ENCODE measurements at places on chromosomes 3 and 15.

GRCh38 chr15:99019558-99020540 is 12.3 kb upstream of the PGPEP1L start:
- no peak for DNase-seq

GRCh38 chr15:83206526-83207008 is 1.1 kb downstream of the HDGFL3 start:
- no peak for DNase-seq

DNA sequence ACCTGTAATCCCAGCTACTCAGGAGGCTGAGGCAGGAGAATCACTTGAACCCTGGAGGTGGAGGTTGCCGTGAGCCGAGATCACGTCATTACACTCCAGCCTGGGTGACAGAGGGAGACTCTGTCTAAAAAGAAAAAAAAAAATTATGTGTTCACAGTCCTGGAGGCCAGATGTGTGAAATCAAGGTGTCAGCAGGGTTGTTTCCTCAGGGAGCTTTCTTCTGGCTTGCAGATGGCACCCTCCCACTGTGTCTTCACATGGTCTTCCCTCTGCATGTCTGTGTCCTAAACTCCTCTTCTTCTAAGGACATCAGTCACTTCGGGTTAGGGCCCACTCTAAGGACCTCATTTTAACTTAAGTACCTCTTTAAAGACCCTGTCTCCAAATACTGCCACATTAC is 56.1 kb upstream of the UBE2E1 start:
- DNase-seq, result no peak

DNA sequence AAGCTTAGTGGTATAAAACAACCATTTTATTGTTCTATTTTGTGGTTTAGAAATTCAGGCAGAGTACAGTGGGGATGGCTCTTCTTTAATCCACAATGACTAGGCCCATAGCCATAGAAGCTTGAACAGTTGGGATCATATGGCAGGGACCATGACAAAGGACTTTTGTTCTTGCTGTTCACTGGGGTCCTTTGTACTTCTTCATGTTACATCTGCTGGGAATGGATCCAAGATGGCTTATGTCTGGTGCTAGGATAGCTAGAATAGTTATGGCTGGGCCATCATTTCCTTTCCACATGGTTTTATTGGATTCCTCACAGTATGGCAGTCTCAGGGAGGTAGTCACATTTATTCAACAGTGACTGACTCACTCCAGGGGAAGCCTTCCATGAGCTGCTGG is 427.9 kb upstream of the AGTR1 start:
- no peak for DNase-seq

GRCh38 chr3:186467969-186468368 is 76.2 kb downstream of the CRYGS start:
- DNase-seq, result no peak

- DNase-seq, result no peak
Observed at GRCh38 chr15:76996526-76997401, 1.8 kb downstream of the PSTPIP1 start.

DNA sequence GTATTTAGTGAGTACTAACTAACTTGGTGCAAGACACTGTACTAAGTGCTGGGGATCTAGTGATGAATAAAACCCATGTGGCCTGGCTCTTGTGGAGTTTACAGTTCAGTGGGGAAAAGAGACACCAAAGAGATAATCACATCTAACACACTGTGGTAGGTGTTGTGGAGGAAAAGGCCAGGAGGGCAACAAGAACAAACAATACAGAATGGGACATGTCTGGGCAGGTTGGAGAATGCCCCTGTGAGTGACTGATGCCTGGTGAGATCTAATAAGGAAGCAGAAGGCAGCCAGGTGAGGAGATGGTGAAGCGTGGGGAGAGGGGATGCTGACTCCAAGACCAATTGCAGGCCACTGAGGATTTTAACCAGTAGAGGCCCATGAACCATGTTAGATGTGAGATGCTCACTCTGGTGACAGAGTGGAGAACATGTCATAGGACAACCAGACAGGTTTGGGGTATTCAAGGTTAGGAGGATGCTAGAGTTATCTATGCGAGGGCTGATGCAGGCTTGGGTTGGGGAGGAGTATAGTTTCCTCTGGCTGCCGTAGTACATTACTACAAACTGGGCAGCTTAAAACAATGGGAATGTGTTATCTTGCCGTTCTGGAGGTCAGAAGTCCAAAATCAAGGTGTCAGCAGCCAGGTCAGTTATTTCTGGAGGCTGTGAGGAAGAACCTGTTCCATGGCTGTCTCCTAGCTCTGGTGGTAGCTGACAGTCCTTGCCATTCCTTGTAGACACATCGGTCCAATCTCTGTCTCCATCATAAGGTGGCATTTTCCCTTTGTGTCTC is 81.4 kb downstream of the ARNT2 start:
- no peak for DNase-seq

DNA sequence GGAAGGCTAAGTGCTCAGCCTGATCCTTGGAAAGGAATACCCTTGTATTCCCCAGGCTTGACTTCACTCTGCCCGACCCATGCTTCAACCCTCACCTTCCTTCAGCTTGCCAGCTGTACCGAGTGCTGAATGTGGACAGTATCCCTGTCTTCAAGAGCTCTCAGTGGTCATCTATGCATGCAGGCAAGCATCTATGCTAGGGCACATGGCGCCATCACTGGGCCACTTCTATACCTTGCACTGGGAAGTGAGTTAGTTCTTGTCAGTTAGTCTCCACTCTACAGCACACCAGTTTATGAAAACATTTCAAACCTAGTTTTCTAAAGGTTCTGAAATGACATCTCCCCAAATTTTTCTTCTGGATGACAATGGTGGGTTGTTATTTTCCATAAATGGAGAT is 82.0 kb upstream of the MYRIP start:
- no peak for DNase-seq

GRCh38 chr3:182220013-182220412 is 508.3 kb downstream of the SOX2 start:
- no peak for DNase-seq

DNA sequence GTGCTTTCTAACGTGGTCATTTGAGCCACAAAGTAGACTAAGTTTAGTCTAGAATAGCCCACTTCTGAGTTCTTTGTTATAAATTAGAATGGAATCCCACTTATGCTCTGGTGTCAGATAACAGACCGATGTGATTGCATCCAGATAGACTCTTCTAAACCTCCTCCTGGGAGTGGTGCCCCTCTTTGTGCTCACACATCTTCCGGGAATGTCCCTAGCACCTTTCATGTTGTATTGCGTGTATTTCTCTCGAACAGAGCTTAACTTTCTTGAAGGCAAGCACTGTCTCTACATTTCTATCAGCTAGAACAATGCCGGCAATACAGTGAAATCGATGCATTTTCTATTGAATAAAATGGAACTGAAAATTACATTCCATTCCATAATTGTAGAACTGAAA is 23.0 kb downstream of the CP start:
- DNase-seq, result no peak

DNA sequence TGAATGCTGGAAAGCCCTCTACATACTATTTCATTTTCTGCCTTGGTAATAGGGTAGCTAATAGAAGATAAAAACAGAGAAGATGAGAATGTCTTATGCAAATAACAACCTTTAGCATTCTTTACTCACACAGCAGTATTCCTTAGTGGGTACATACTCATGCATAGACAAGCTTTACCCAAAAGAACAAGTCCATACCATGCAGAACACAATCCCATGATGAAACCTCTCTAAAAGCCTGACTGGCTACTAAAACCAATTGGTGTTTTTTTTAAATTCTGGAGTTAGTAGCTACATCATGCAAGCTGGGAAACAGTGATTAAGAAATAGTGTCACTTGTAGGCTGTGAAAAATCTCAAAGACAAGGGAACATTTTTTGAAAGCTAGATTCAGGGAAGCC is 104.8 kb downstream of the DHX30 start:
- no peak for DNase-seq

- no peak for DNase-seq
Observed at GRCh38 chr15:82944821-82945220, 7.7 kb downstream of the HOMER2 start.

DNA sequence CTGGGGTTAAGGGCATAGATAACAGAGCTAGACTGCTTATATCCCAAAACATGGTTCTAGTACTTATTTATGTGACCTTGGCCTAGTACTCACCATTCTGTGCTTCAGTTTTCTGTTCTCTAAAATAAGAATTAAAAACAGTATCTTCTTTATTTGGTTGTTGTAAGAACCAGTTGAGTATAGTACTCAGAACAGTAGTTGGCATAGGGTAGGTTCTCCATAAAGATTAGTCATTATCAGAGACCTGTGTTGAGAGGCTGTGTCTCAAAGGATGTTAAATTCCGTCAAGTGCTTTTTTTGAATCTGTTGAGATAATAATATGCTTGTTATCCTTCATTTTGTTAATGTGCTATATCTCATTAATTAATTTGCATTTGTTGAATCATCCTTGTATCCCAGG is 47.4 kb upstream of the OSTN start:
- no peak for DNase-seq

- DNase-seq, result no peak
Observed at GRCh38 chr3:117885011-117885441, 1149.6 kb downstream of the IGSF11 start.

GRCh38 chr15:92617549-92618520 is 37.7 kb downstream of the FAM174B start:
- DNase-seq, result no peak

DNA sequence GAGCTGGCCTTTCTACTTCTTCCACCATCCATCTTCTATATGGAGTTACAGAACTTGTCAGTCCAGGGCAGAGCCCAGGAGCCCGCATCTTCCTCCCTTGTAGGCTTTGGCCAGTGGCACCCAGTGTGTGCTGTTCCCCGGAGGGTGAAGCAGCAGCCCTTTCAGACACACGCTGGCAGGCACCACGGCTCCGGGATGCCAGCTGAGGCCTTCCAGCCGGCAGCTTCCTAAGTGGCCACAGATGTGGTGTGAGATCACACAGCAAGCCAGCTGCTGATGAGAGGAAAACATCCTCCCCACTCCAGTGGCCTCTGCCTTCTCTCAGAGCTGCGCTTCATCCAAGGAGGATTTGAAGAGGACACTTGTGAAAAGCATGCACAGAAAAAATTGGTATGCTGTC is 24.1 kb downstream of the CRABP1 start:
- no peak for DNase-seq

DNA sequence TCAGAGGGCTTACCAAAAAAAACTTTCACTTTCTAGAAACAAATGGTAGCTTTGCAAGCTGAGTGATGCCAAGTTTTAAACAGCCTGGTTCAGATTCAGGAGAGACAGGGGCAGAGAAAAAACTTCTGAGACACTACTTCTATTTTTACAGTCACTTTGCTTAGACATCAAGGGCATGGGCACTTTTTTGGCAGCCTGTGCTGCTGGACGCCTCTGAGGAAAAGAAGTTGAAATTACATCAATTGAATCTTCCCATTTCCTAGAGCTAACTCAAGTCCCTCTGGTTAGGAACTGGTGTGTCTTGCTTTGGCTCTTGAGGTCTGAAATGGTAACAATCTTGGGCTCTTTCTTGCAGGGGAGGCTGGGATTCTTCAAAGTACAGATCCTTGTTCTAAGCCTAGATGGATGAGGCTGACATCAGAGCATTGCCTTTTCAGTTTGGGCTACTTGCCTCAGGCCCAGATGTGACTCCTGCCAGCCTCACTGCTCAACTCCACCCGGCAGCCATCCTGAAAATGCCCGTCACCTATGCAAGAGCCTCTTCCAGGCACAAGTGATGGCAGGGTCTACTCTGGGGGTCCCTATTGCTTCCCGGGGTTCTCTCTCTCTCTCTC is 357.5 kb downstream of the FOXP1 start:
- DNase-seq, result no peak

GRCh38 chr15:32659340-32660155 is 18.0 kb downstream of the SCG5 start:
- no peak for DNase-seq

DNA sequence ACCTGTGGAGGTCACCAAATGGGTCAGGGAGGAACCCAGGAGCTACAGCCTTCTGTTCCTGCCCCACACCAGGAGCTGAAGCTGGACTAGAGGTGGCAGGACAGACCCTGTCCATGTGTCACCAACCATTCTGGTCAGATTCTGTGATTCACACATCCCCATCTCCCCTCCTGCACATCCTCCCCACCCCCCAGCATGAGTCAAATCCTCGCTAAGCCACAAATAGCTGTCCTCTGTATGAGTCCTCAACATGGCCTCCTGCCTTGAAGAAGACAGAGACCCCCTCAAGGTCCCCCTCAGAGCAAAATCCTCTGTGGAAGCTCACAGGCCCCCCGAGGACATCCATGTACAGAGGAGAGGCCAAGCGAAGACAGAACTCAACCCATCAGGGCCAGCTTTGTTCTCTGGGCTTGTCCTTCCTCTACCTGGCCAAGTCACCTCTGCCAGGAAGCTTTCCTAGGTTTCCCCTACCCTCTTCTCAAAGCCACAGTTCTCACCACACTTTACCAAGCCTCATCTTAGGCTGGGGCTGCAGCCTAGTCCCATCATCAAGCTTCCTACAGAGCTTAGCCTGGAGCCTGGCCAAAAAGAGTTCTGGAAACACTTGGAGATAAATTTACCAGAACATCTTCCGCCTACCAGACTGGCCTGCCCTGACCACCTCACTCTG is 17.1 kb downstream of the CACNA2D2 start:
- DNase-seq, result no peak

DNA sequence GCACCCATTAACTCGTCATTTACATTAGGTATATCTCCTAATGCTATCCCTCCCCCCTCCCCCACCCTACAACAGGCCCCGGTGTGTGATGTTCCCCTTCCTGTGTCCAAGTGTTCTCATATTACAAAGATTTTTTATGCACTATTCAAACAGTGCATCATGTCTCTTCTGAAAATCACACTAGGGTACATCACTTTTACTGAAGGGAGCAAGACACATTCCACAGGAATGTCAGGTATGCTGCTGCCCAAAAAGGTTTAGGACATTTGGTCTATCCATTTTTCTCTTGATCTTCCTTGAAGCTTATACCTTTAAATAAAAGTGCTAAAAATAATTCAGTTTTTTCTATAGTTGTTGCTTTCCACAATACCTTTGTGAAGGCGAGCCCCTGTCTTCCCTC is 9.2 kb upstream of the EPHA3 start:
- no peak for DNase-seq

- DNase-seq, result no peak
Observed at GRCh38 chr3:30649572-30650318, 43.3 kb downstream of the TGFBR2 start.

- no peak for DNase-seq
Observed at GRCh38 chr3:190366133-190366532, 21.8 kb upstream of the CLDN16 start.

DNA sequence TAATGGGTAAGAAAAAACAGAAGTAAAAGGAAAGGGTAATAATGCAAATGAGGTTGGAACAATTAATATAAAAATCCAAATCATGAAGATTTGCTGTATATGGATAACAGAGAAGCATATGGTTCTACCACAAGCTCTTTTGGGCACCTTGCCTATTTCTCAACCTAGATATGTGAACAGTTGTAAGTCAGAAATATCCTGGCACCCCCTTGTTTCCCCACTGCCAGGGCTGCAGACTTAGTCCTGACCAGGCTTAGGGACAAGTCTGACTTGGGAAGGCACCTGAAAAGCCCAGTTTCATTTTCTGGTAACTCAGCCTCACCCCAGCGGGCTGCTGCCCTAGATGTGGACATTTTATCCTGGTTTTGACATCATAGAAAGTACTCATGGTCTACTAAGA is 183.2 kb upstream of the STAC start:
- no peak for DNase-seq

- DNase-seq, result no peak
Observed at GRCh38 chr3:68997887-68998286, 15.6 kb downstream of the EOGT start.

- no peak for DNase-seq
Observed at GRCh38 chr3:56985878-56986277, 74.6 kb upstream of the SPATA12 start.

GRCh38 chr3:9786209-9786739 is 6.0 kb downstream of the TADA3 start:
- no peak for DNase-seq
